ENCODE measurements at places on chromosomes 3 and 15.
A peak's percentile ranks its signal among the peaks of the same experiment; 100 is the strongest.

DNA sequence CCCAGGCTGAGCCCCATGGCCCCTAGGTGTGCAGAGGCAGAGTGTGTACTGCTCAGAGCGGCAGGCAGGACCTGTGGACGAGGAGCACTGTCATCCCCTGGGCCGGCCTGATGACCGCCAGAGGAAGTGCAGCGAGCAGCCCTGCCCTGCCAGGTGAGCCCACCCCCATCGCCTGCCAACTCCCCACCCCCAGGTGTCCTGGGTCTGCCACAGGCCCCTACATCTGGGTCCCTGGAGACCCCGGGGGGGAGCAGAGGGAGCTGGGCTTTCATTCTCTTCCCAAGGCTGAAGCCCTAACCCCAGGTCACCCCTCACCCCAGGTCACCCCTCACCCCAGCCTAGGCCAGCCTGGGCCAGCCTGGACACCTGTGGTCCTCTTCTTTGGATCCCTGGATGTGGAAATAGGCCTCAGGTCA lies 93.1 kb downstream of the TBC1D2B start:
- no peak for DNase-seq

DNA sequence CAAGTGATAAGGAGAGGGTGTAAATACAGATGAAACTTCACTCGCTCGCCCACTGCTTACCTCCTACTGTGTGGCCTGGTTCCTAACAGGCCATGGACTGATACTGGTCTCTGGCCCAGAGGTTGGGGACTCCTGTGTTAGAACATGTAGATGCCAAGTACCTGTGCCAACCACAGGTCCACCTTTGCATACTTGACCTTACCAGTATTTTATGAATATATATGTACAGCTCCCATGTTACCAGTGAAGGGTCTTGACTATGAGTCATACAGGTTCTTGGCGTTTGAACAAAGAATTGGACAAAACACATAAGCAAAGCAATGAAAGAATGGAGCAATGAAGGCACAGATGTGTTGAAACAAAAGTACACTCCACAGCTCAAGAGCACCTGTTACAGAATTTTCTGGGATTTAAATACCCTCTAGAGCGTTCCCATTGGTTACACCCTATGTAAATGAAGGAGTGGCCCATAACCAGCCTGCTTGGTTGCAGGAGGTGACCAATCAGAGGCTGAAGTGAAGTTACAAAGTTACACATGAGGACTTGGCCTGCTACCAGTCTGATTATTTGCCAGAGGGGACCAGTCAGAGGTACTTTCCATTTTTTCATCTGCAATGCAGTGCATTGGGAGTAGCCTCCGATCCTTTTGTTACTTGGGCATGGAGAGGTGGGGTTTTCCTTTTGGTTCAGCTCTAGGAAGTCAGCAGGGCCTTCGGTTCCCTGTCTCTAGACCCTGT lies 1.7 kb upstream of the GFM1 start:
- DNase-seq = no peak

- DNase-seq = no peak
These were observed 58.5 kb upstream of the FAM174B start for GRCh38 chr15:92714077-92714476.

DNA sequence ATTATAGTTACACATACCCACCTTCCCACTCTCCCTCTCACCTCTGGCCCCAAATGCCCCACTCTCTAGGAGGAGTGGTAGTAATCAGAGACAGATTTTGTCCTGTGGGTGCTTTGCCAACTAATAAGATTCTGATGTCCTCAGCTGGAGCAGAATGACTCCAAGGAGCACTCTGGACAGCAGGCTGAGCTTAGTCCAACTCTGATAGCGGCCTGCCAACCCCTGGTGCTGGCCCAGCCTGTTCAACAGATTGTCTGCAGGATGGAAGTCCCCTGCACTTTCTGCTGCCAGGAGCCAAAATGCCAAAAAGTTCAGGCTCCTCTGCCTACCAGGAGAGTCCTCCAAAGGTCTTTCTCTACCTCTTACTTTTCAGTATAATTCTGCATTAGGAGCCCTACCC lies 160.5 kb upstream of the UMPS start:
- DNase-seq = no peak

GRCh38 chr3:98521897-98522543 lies 682 bp downstream of the CLDND1 start:
- peak; percentile 55 for DNase-seq

DNA sequence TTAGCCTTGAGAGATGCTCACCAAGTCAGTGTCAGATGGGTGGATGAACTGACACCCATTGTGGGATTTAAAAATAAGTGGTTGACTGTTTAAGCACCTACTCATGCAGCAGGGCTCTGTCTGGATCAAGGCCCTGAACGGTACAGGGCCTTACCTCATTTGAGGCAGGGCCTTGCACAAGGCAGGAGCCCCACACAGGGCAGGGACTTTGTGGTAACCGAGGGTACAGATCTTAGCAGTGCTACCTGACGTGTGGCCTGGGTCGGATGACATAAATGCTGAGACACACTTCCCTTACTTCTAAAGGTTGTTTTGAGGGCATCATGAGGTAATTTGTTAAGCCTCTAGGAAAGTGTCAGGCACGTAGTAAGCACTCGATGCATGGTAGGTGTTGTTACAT lies 59.5 kb upstream of the PLXNA1 start:
- no peak for DNase-seq

GRCh38 chr3:24726423-24726822 lies 231.8 kb upstream of the THRB start:
- DNase-seq = no peak

GRCh38 chr3:127954640-127955039 lies 39.6 kb downstream of the KBTBD12 start:
- no peak for DNase-seq

DNA sequence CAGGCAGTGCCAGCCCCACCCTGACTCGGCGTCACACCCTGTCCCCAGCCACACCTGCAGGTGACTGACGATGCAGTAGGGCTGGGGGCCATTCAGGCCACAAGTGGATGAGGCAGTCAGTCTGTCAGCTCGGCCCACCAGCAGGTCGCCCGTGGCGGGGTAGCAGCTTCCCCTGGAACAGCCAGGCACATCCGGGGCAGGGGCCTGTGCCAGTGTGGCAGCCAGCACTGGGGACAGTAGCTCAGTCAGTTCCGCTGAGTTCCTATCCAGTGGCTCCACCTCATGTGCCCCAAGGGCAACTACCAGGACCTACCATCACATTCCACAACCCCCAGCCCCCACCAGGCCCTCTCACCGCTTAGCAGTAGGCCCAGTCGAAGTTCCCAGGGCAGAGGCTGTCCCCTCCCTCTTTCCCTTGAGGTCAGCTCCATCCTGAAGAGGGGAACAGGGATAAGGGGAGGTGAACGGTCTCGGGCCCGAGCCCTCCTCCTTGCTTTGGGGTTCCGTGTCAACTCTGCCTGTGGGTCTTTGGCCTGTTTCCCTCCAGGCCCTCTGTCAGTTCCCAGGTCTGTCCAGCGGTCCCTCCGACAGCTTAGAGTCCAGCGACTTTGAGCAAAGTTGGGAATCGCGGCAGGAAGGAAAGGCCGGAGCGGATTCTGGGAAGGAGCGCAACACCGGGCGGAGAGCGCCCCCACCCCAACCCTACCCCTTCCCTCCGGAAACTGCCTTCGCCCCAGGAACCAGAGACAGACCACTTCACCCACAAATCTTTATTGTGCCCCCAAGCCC lies at the start of gene LAMB2:
TSS of gene LAMB2 (minus strand) at position 614 of the 789 bp plus-strand sequence. CDS start at position 431, 183 bp downstream.
- DNase-seq = no peak

DNA sequence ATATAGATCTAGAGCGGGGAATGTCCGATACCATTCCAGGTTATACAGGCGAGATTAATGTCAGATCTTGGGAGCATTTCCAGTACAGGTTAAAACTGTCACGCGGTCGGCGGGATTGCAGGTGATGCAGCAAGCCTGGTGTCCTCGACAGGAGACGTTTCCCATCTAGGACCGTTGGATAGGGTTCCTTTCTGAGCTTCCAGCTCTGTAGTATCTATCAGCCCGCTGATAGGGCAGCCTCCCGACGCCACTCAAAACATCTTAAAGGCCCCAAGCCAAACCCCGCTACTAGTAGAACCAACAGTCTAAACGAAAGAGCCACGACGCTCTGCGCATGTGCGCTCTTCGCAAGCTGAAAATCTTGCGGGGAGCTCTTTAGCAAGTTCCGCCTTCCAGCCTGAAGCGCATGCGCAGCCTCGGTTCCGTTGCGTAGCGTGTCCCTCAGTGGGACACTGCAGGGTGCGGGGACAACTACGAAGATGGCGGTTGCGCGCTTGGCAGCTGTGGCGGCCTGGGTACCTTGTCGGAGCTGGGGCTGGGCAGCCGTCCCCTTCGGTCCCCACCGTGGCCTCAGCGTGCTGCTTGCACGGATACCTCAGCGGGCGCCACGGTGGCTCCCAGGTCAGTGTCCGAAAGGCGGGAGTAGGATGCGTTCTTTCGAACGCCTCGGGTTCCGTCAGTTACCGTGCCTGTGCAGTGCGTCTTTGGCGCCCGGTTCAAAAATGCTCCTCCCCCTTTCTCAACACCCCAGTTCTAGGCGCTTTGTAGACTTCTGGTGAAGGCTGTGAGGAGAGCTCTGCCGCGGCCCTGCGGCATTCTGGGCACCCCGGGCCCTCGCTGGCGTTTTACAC lies at the start of gene ABHD10:
TSS of gene ABHD10 (plus strand) at position 444 of the 851 bp plus-strand sequence. CDS start at position 480, 36 bp downstream.
- DNase-seq = peak; percentile 95

DNA sequence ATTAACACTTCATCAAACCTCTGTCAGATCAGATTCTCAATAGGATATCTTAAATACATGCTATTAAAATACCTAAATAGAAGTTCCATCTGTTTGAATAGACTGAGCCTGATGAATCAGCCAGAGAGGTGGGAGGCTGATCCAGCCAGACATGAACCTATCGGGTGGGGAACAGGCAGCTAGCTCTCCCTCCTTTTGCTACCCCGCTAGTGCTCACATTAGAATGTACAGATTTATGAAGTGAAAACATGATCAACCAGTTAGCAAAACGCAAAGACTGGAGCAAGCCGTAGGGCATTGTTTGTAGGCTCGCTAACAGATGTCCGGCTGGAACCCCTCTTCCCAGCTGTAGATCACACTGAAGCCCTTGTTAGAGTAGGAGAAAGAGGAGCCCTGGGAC lies 54.4 kb downstream of the GTF2E1 start:
- no peak for DNase-seq

GRCh38 chr3:135008326-135008725 lies 213.3 kb downstream of the EPHB1 start:
- DNase-seq = no peak

DNA sequence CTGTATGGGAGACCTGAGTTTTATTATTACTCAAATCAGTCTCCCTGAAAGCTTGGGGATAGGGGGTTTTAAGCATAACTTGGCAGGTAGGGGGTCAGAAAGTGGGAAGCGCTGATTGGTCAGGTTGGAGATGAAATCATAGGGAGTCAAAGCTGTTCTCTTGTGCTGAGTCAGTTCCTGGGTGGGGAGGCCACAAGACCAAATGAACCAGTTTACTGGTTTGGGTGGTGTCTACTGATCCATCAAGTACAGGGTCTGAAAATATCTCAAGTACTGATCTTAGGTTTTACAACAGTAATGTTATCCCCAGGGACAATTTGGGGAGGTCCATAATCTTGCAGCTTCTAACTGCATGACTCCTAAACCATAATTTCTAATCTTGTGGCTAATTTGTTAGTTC lies 17.8 kb upstream of the IQCF6 start:
- no peak for DNase-seq
